ENCODE measurements at places on chromosomes 16 and 17. TPM values are rescaled to one million over a fixed set of nuclear protein-coding genes. Genes with fewer than 3 reads are reported as not detected.

- DNase-seq: no peak
These were observed 3.2 kb downstream of the HBM start for GRCh38 chr16:169014-169413.

DNA sequence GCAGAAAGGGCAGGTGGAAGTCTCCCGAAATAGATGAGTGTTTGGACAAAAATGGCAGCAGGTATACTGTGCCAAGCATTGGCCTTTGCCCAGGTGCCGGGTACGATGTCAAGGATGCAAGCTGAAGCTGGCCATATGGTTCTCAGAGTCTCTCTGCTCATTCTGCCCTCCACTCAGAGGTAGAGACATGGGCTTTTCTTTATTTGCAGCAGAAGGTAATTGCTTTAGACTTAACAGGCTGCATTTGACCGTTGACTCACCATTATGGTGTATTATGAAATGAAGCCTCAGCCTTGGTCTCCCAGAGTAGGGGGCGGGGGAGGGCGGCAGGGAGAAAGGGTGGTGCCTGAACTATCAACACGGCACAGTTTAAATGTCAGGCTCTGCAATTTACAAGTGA, 969.1 kb upstream of the EEF2KMT start:
- no peak for DNase-seq

DNA sequence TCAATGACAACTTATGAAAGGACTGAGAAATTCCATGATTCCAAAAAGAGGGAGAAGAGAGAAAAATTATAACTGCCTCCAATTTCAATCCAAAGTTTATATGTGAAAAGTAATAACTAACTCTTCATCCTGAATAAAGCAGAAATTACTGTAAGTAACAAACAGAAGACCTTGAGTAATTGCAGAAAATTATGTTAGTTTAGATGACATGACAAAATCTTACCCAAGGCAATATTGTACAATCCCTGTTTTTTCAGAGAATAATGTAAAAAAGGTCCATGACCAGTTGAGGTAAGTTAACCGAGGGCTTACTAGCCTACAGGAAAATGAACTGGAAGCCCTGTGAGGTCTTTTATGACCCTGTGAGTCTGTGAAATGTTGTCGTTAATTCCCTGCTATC, 949.5 kb upstream of the SOX9 start:
- no peak for DNase-seq

DNA sequence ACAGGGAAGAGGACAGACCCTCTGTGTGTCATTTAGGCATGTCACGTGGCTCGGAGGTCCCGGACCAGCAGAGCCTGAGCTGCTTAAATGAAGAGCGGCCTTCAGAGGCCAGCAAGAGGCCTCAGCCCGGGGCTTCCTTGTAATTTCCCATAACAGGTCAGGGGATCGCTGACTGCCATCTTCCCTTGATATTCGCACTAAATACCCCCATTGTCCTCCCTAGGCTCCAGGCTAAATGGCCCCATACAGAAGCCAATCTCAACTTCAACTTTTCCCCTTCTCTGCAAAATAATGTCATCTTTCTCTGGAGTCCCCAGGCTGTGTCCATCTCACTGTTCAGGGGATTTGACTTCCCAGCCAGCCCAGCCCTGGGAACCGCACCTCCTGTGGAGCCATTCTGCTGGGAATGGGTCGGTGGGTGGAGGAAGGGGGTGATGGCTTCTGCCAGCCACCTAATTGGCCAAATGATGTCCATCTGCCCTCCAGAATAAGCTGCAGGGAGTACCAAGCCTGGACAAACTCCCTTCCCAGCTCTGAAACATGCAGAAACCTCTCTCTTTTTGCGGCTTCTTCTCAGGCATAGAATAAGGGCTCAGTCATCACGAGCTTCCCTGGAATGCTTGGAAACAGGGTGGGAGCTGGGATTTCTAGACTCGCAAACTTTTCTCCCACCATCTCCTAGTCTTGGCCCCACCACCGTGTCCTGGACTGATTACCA, 129.9 kb downstream of the SDK2 start:
- DNase-seq: no peak

- no peak for DNase-seq
These were observed 1.9 kb upstream of the UTP6 start for GRCh38 chr17:31903401-31903800.

- no peak for DNase-seq
These were observed 1.8 kb upstream of the FLOT2 start for GRCh38 chr17:28899212-28899815.

DNA sequence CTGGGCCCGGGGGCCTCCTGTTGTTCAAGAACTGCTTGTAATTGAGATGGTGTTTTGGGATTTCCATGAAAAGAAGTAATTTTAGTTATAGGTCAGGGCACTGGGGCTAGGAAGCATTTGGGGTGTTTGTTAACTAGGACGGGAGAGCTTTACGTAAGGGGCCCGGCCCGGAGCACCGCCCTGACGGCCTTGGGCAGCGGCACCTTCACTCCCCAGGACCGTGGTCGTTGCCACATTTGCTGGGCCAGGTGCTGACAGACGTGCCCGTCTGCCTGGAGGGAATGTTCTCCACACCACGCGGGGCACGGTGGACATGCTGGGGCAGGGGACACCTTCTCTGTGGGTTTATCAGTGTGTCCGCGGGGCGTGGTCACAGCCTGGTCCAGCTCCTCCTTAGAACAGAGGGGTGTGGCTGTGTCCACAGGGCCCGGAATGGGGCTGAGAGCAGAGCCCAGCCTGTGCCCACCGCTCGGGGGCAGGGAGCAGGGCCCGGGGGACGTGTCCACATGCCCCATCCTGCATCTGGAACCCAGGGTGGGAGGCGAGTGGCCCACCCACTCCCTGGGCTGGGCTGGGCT, 57.7 kb downstream of the BAIAP2 start:
- no peak for DNase-seq

- no peak for DNase-seq
These were observed 65.0 kb downstream of the PARN start for GRCh38 chr16:14564861-14565687.

DNA sequence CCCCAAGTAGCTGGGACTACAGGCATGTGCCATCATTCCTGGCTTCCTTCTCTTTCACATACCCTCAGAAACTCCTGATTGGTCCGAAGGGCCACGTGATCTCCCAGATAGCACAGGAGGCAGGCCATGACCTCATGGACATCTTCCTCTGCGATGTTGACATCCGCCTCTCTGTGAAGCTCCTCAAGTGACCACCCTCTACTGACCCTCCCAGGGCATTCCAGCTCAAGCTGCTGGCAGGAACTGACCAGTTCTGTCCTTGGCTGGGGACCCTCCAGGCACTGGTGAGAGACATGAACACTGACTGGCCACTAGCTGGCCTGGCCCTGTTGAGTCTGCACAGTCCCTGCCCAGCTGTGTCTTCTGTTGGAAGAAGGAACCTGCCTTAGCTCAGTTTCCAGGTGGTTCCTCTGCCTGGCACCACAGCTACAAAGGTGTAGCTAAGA, 5.6 kb downstream of the ERAL1 start:
- no peak for DNase-seq

Gene TLCD3A
- polyA plus RNA-seq: 23.1 TPM

Gene VPS25
- 89.1 TPM for polyA plus RNA-seq

Gene SEPTIN12
- polyA plus RNA-seq: 0.18 TPM

Gene TNS4
- not detected for polyA plus RNA-seq
